SJSA1 (cell line): ENCODE measurements at places on chromosomes 4 and X. TPM values are rescaled to one million over a fixed set of nuclear protein-coding genes. Genes with fewer than 3 reads are reported as not detected.
A peak's percentile ranks its signal among the peaks of the same experiment; 100 is the strongest.

GRCh38 chrX:49106930-49107329 is 16.6 kb downstream of the GPKOW start:
- DNase-seq = peak; percentile 16
- no peaks in the 10 kb centered on the region for H3K4me1 ChIP-seq
- no peak overlapping the region for H3K27ac ChIP-seq
- H3K36me3 ChIP-seq = no peaks in the 10 kb centered on the region
- no peak overlapping the region for H3K4me3 ChIP-seq
- H3K27me3 ChIP-seq = no peaks in the 10 kb centered on the region

GRCh38 chr4:176753049-176753448 is 39.7 kb downstream of the VEGFC start:
- no peaks in the 10 kb centered on the region for H3K36me3 ChIP-seq
- H3K4me1 ChIP-seq = peaks cover 48% of the 10 kb centered on the region
- peak; percentile 87 for DNase-seq
- H3K4me3 ChIP-seq = no peak overlapping the region
- no peaks in the 10 kb centered on the region for H3K27me3 ChIP-seq

- no peaks in the 10 kb centered on the region for H3K27me3 ChIP-seq
- no peak overlapping the region for H3K4me3 ChIP-seq
- DNase-seq = no peak
These were observed 32.1 kb downstream of the CCKAR start for GRCh38 chr4:26458157-26458561.

- no peak for DNase-seq
- H3K27me3 ChIP-seq = no peaks in the 10 kb centered on the region
- no peaks in the 10 kb centered on the region for H3K36me3 ChIP-seq
- H3K27ac ChIP-seq = no peak overlapping the region
- no peak overlapping the region for H3K4me3 ChIP-seq
These were observed 18.6 kb upstream of the SEPSECS start for GRCh38 chr4:25178838-25179261.

DNA sequence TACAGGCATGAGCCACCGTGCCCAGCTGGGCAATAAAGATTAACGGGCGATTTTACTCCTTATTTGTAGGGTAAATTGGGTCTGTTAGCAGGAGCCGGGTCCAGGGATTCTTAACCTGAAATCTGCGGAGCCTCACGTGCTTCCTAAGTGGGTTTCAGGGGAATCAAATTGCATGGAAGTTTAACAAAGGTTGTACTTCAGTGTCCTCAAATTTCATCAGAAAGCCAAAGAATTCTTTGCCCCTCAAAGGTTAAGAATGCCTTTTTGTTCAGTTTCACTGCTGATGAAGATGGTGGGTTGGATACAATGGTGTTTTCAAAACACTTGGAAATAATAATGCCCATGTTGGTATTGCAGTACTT is 67.9 kb downstream of the AFF1 start:
- no peak overlapping the region for H3K27ac ChIP-seq
- no peaks in the 10 kb centered on the region for H3K27me3 ChIP-seq
- no peaks in the 10 kb centered on the region for H3K36me3 ChIP-seq
- peaks cover 34% of the 10 kb centered on the region for H3K4me1 ChIP-seq
- DNase-seq = no peak

DNA sequence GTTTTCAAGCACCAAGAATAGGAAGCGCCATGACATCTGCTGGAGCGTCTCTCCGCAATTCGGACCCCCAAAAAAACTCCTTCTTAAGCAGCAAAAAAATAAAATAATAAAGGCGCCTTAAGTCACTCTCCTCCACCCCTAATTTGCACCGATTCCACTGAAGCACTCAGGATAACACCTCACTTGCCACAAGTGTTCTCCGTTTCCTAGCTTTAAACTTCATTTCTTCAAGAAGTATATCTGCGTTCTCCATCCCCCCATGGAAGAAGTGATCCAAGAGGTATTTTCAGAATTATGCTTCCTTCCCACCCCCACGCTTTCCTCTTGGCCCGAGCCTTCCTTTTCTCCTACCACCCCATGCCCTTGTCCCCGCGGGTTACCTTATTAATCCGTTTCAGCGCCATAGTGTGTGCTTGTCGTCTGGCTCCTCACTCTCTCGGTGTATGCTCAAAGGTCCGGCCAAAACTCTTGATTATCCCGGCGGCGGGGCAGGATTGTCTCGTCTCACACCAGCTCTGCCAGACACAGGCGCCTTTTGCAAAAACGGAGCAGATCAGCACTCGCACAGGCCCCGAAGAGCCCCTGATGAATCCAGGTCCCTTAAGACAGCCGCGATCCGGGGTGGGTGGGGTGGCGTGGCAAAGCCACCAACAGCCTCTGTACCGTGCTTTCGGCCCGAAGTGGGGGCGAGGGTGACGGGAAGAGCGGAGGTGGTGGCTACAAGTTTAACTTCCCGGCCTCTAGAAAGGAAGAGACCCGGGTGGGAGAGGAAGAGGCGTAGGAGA is 1.1 kb downstream of the UBE2D3 start:
- peak overlapping the region; percentile 87 for H3K4me3 ChIP-seq
- H3K36me3 ChIP-seq = peaks cover 58% of the 10 kb centered on the region
- no peaks in the 10 kb centered on the region for H3K27me3 ChIP-seq
- peaks cover 32% of the 10 kb centered on the region for H3K4me1 ChIP-seq

DNA sequence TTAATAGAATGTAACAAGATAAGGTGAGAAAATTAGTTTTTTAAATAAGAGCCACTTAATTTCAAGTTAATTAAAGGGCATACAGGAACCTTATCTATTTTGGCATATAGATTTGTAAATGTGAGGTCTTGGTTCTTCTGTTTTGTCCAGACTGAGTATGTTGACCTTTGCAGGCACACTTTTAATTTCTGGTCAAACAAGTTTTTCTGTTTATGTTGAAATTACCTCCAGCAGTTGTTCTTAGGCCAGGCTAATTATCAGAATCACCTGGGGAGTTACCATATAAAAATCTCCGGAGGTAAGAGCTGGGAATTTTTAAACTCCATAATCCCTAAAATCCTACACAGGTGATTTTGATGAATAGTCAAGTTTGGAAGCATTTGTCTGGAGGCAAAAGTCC is 227.4 kb upstream of the ANKRD50 start:
- H3K36me3 ChIP-seq = no peaks in the 10 kb centered on the region
- H3K27ac ChIP-seq = peak overlapping the region; percentile 76
- H3K4me1 ChIP-seq = peaks cover 48% of the 10 kb centered on the region
- no peak for DNase-seq
- no peaks in the 10 kb centered on the region for H3K27me3 ChIP-seq
- H3K4me3 ChIP-seq = no peak overlapping the region

GRCh38 chrX:134236626-134237614 is at the start of gene CCDC160:
Gene CCDC160 (plus strand): TSS chrX:134237182. CDS start chrX:134244801, 7,619 bp downstream.
- no peak within 1 kb of the TSS for H3K27ac ChIP-seq
- no peaks in the 10 kb centered on the region for H3K4me1 ChIP-seq
- H3K4me3 ChIP-seq = 0 out of 2 replicates have a peak within 1 kb of the TSS, but pooled peaks have one; percentile 7
- no peak for DNase-seq

H2BW2 gene
- not detected in 2 replicates for total RNA-seq

NLGN4X gene
- 0.53 and 1.2 TPM in 2 replicates for total RNA-seq

CENPVL3 gene
- total RNA-seq = not detected in 2 replicates

NUDT10 gene
- total RNA-seq = 4.3 and 7.8 TPM in 2 replicates

AR gene
- total RNA-seq = 13.6 and 14.8 TPM in 2 replicates

XKRX gene
- 0.16 TPM in 1 of 2 replicates, not detected in the other for total RNA-seq

PJA1 gene
- 30.2 and 38.3 TPM in 2 replicates for total RNA-seq
